Stimulated activated CD4-positive, alpha-beta T cell treated with anti-CD3 and anti-CD28 coated beads, Interleukin-4, amount 100 ng/mL, for 48 hours (primary cell): ENCODE measurements at places on chromosomes 5 and 9.

DNA sequence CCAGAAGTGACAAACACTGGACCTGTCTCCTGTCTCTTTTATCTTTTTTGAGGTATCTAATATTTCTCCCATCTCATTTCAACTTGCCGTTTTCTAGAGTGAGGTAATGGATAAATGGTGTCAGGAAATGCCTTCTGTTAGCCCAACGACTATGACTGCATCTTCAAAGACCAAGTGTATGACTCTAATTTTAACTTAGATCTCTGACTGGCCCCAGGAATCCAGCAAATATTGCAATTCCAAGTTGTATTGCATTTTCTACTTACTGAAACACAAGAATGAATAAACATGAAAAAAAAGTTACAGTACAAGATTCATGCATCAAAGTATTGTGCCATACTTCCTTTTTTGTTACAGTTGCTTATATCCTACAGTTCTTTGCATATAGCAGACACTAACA, 26.3 kb downstream of the SLC28A3 start:
- DNase-seq: no peak

GRCh38 chr5:127814588-127814973, 111.4 kb downstream of the CCDC192 start:
- DNase-seq: no peak

- no peak for DNase-seq
Observed at GRCh38 chr5:156230887-156231286, 96.1 kb upstream of the SGCD start.

- no peak for DNase-seq
Observed at GRCh38 chr5:31066655-31067328, 126.7 kb upstream of the CDH6 start.

GRCh38 chr5:58085800-58086199, 374.1 kb downstream of the PLK2 start:
- no peak for DNase-seq

DNA sequence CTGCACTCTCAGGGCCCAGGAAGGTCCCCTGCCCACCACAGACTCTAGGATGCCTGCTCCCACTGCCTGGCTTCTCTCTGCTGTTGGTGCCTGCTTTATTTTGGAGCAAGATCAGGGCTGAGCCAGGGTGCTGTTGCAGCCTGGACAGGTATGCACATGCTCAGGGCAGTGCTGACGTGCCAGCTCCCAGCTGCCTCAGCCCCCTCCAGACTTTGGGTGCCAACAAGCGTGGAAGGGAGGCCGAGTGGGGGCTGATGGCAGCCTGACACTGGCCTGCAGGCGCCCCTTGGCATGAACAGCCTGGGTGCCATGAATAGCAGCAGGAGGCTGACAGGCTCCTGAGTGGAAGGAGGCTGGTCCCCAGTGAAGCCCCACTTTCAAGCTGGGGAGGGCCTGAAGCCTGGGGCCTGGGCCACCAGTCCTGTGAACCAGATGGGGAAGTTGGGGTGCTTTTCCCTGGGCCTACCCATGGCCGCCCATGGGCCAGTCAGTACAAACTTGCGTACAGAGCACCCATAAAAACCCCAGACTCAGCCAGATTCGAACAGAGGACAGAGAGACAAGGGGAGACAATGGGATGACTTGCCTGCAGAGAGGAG, 6.8 kb downstream of the AMBP start:
- no peak for DNase-seq

DNA sequence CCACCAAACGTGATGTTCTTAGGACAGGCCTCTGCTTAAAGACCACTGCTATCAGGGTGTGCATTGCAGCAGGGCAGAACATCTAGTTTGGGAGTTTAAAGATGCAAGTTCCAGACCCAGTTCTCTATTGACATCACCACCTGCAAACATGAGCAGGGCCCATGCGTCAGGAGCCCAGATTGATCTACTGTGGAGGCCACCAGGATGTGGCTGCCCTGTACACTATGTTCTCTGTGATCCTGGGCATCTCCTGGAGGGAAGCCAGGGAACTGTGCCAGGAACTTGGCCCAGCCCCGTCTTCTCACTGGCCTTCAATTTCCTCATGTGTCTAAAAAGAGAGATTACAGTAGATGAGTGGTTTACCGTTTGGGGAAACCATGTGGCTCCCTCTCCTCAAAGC, 87.1 kb downstream of the PDE6A start:
- no peak for DNase-seq

GRCh38 chr5:121378559-121379359, 472.9 kb upstream of the FTMT start:
- DNase-seq: no peak

DNA sequence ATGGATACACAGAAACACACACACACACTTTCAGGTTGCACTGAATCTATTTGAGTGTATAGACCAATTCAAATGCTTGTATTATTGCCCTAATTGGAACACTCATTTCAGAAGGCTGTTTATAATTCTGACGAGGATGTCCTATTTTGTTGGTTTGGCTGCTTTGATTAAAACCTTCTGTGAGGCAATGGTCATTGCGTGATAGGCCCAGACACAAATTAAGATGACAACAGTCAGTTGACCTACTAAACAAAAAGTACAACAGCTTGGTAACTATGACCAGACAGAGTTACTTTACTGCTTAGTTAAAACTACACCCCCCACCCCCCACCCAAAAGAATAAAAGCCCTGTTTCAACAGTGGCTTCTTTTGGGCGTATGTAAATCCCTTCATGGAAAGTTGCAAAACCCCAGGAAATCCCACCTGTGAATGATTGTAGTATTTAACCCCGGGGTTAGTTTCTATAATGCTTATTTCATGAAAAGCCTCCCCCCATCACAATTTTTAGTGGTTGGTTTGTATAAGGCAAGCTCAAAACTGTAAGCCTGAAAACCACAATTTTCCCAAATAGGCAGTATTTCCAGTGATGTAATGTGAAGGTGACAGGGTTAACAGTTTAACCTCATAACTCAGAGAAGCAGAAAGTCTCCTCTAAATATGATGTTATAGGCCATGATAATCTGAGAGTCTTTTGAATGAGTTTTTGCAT, 340.8 kb downstream of the FGF10 start:
- no peak for DNase-seq

DNA sequence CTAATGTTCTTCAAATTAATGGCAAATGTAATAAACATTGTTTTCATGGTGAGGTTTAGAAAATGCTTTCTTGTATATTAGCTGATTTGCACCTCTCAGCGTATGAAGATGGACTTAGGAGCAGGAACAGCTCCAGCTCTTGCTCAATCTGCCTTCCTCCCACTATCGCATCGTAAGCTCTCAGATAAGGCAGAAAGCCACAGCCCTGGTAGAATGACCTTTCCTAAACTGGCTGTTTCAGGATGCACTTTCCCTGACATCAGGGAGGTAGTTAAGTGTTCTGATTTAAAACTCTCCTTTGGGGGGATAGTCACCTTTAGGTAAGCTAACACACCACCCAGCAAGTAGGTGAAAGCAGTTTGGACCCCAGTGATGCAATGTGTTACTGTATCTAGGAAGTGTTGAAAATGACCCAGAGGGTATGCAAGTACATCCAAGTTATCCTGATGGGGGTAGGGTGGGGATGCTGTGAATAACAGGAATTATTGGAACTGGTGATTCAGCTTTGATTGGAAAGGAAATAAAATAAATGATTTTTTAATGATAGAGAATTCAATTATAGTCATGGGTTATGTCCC, 72.3 kb downstream of the LMNB1 start:
- DNase-seq: no peak

DNA sequence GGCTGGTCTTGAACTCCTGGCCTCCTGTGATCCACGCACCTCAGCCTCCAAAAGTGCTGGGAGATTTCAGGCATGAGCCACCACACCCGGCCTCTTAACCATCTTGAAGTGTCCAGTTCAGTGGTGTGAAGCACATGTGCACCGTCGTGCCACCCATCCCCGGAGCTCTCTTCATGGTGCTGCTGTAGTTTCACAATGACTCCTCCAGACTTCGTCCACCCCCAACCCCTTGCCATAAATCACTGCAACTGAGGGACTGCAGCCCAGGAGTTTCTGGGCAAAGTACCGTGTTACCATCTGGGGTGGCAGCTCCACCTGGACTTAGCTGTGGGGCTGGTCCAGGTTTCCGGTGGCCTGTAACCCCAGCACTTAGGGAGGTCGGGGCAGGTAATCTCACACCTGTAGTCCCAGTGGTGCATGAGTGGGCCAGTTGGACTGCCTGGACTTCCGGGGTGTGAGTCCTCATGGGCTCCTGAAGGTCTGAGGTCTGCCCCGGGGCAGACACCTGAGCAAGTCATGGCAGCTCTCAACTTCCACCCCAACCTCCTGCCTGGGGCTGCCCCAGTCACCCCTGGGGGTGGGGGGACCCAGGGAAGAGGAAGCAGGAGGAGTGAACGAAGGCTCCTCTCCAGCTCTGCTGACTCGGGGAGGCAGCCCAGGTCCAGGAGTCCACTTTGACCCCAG, 6.6 kb upstream of the N4BP3 start:
- DNase-seq: no peak

- DNase-seq: no peak
Observed at GRCh38 chr5:54803471-54804011, 181.9 kb downstream of the ESM1 start.

DNA sequence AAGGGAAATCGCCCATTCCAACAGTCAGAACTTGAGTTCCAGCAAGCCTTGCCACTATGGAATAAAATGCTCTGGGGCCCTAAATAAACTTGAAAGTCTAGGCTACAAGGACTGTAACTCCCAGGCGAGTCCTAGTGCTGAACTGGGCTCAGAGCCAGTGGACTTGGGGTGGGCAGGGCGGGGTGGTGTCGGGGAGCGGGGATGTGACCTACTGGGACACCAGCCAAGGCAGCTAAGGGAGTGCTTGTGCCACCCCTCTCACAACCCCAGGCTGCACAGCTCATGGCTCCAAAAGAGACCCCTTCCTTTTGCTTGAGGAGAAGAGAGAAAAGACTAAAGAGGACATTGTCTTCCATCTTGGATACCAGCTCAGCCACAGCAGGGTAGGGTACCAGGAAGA, 61.5 kb downstream of the MEIKIN start:
- no peak for DNase-seq

- no peak for DNase-seq
Observed at GRCh38 chr9:107260437-107261081, 22.5 kb upstream of the RAD23B start.

- DNase-seq: no peak
Observed at GRCh38 chr5:160507221-160507721, 85.6 kb downstream of the PTTG1 start.

GRCh38 chr5:132455614-132456115, 34.9 kb downstream of the IRF1 start:
- DNase-seq: no peak

- DNase-seq: no peak
Observed at GRCh38 chr9:133967024-133967741, 24.9 kb downstream of the VAV2 start.

GRCh38 chr5:2165203-2165602, 282.5 kb upstream of the IRX4 start:
- no peak for DNase-seq

DNA sequence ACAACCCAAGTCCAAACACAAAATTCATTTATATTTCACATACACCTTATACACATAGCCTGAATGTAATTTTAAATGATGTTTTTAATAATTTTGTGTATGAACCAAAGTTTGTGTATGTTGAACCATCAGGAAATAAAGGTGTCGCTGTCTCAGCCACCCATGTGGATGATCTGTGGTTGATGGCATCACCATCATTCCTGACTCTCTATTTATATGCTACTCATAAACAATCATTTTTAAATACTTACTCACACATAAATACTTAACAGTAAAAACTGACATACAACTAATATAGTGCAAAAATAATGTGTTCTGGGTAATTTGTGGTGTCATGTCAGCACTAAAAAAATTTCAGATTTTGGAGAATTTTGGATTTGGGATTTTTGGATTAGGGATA, 38.4 kb downstream of the SMC5 start:
- DNase-seq: no peak

- no peak for DNase-seq
Observed at GRCh38 chr9:112286926-112287325, 46.5 kb downstream of the PTBP3 start.

DNA sequence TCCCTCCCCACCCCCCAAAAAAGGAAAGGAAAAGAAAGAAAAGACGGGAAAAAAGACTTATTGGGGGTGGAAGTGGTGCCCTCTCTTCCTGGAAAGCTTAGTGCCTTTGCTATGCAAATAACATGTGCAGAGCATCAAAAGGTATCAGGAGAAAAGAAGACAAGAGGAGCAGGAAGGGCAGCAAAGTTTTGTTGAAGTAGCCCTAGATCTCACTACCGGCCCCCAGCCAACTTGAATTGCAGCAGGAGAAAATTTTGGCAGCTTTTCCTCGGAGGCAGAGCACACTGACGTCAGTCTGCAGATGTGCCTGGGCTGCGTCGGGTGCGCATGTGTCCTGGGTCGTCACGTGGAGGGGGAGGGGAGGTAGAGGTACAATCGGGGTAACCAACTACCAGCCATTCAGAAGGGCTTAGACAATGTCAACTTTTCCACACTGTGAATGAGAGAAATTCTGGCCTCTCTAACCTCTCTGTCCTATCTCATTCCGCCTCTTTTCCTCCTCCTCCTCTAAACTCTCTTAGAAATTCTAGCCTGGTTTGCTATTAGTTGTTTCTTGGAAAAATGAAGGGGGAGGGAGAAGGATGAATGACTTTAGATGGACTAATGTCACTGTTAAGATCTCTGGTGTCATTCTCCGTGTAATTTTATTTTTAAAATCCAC, at the start of gene ADAMTS6:
TSS of gene ADAMTS6 (minus strand) at position 286 of the 661 bp plus-strand sequence. CDS start 8,247 bp downstream, outside the sequence.
- peak; percentile 76 for DNase-seq

DNA sequence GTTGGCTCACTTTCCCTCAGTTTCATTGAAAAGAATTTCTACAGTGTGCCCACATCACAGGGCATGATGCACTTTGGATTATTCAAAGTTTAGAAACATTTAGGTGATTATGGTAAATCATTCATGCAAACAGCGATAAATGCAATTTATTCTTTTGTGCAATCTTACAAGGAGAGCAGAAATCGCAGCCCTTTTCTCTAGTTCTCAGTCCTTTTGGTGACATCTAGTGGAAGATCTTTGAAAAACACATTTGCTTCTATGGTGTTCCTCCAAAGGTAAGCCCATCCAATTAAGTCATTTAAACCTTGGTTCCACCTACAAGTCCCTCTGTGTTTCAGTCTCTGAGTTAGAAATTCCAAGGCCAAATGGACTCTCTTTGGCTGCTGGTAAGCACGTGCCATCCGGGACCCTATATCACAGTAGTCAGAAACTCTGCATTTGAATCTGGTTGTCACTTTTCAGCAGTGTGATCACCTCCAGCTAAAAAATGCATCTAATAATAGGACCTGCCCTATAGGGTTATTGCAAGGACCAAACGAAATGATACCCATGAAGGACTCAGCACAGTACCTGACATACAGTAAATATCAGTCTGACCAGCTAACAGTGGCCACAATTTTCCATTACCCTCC, 66.4 kb downstream of the MACROH2A1 start:
- DNase-seq: no peak
